ENCODE measurements at places on chromosomes 2 and 18. TPM values are rescaled to one million over a fixed set of nuclear protein-coding genes. Genes with fewer than 3 reads are reported as not detected.

The HTRA2 gene
- total RNA-seq, result 36.5 TPM

The PRSS56 gene
- not detected for total RNA-seq

The CSRNP3 gene
- 3.9 TPM for total RNA-seq

The AP1S3 gene
- 12.6 TPM for total RNA-seq

The OSGEPL1 gene
- total RNA-seq, result 11.3 TPM

The CDK15 gene
- total RNA-seq, result 6.3 TPM
